ENCODE measurements at places on chromosomes 7 and 10.

- DNase-seq = no peak
Observed at GRCh38 chr10:94092848-94093247, 99.1 kb downstream of the PLCE1 start.

GRCh38 chr7:19284596-19285300, 139.5 kb upstream of the FERD3L start:
- no peak for DNase-seq

DNA sequence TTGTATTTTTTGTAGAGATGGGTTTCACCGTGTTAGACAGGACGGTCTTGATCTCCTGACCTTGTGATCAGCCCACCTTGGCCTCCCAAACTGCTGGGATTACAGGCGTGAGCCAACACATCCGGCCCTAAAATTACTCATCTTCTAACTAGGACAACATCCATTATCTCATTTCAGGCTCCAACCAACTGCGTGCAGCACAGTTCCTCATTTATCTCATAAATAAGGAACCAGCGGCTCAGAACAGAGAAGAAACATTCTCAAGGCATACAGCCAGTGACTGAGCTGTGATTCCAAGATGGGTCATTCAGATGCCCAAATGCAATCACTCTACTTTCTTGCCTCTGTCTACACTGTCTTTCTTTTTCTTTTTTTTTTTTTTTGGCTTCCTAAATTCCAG, 356.1 kb downstream of the ELMO1 start:
- DNase-seq = no peak

GRCh38 chr10:103558911-103559310, 65.4 kb downstream of the NEURL1 start:
- DNase-seq = no peak

- DNase-seq = no peak
Observed at GRCh38 chr10:93775356-93775755, 17.6 kb downstream of the LGI1 start.

GRCh38 chr10:81865581-81865980, 9.4 kb upstream of the NRG3 start:
- no peak for DNase-seq

- DNase-seq = no peak
Observed at GRCh38 chr7:45593877-45594276, 19.7 kb downstream of the ADCY1 start.

- no peak for DNase-seq
Observed at GRCh38 chr7:55055479-55055878, 36.7 kb downstream of the EGFR start.

- DNase-seq = peak; percentile 60
Observed at GRCh38 chr7:155644971-155645509, 579 bp downstream of the RBM33 start.

DNA sequence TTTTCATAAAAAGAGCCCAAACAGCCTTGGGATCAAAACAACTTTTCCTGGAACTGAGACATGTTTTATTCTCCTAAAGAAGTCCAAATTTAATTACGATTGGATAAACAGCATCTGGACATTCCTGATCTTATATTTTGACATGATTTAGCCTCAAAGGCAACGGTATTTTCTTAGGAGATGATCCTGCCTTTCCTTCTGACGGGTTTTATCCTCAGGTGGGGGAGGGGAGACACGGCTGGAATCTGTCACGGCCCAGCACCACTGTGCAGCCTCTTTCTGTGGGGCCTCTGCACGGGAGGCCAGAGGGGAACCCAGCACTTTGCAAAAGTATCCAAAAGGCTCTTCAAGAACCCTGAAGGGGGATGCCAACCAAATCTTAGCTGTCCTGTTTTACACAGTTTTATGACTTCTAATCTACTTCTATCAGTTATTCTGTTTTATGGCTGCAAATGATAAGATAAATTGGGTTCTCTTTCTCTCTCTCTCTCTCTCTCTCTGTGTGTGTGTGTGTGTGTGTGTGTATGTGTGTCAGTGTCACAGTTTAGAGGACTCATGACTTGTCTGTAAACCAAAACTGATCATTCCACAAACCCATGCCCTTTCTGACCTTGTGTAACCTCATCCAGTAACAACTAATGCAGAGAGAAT, 321.1 kb upstream of the NPVF start:
- no peak for DNase-seq

DNA sequence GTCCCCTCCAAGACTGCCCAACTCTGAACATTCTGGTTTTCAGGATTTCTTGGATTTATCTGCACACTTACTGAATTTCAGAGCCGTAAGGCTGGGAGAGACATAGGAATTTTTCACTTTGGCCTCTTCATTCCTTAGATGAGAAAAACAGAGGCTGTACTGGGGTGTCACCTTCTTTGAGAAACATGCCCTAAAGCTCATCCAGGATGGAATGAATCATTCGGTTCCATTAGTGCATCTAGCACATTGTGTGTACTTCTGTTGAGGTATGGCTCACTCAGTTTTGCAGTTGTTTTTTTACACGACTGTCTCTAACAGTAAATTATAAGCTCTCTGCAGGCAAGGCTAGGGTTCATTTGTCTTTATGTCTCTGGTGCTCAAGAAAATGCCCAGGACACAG, 383.4 kb downstream of the GATA3 start:
- DNase-seq = no peak

DNA sequence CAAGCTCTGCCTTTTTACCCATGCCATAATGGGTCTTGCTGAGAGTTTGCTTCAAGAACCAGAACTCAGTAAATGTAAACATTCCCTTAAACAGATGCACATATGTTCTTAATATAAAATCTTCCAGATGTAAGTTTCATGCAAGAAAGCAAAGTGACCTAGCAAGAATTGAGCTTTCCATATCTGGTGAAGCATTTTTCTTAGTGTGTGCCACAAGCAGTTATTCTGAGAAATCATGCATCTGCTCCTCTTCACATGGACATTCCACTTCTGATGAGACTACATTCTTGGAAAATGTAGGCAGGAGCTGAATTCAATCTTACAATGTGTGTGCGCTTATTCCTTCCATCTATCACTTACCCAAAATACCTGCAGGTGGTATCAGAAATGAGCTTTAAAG, 227.8 kb upstream of the LRRTM3 start:
- no peak for DNase-seq

GRCh38 chr10:56063642-56064041, 297.4 kb downstream of the ZWINT start:
- DNase-seq = no peak

- DNase-seq = no peak
Observed at GRCh38 chr10:98538472-98538871, 91.7 kb upstream of the HPS1 start.

DNA sequence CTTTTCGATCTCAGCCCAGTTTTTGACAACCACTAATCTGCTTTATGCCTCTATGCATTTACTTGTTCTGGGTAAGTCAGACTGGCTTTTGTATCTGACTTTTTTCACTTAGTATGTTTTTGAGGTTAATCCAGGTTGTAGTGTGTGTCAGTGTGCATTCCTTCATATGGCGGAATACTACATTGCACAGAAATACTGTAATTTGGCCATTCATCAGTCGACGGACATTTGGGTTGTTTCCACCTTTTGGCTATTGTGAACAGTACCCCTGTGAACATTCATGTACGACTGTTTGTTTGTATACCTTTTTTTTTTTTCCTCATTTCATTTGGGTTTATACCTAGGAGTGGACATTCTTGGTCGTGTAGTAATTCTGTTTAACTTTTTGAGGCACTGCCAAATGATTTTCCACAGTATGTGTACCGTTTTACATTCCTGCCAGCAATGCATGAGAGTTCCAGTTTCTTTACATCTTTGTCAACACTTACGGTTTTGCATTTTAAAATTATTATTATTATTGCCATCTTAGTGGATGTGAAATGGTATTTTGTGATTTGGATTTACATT, 57.4 kb downstream of the MKLN1 start:
- DNase-seq = no peak

GRCh38 chr10:129021594-129022304, 445.3 kb upstream of the MGMT start:
- no peak for DNase-seq

GRCh38 chr7:39342763-39343162, 223.4 kb upstream of the YAE1 start:
- no peak for DNase-seq

DNA sequence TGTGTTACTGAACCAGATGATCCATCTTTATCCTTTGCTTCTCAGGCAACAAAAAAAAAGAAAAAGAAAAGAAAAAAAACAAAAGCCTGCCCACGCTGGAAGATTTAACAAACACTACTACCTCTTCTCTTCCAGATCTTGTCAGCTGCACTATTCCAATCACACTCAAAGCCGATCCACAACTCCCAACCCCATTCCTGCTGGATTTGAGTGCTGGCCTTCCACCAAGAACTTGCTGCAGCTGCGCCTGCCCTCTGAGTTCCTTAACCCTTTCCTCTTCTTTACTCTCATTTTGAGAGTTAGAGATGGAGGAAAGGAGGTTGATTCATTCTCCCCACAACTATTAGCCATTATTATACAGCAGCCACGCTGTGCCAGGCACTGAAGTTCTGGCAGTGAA, 16.0 kb upstream of the ITGA8 start:
- DNase-seq = no peak

DNA sequence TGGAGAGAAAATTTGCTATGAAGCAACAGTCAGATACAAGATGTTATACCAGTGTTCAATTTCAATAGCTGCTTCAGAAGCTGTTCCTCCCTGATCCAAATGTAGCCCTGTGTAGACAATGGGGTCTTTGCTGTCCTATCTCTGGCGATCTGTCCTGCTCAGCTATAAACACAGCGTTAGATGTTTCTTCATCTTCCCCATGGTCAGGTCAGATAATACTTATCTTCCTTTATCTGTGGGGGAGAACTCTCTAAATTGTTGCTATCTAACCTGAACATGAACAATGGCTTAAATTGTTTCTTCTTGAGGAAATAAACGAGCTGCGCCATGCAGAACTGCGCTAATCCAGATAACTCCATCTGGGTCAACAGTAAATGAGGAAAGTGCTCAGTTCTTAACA, 15.6 kb upstream of the KIAA1217 start:
- DNase-seq = no peak

GRCh38 chr7:114102131-114102530, 183.3 kb upstream of the PPP1R3A start:
- no peak for DNase-seq

DNA sequence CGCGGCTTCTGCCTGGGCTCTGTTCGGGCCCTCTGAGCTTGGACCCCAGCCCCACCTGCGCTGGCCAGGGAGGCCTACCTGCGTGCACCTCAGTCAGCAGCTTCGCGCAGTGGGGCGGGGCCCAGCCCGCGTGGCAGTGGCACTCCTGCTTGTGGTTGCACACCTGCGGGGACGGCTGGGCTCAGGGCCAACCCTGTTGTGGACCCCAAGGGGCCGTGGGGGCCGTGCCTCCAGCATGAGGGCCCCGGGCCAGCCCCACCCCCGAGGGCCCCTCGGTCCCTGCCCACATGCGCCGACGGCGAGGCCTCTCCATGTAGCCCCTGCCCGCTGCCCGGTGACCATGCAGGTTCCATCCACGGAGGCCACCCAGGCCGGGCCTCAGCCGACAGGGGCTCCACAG, 7.3 kb downstream of the ADAM8 start:
- no peak for DNase-seq

- no peak for DNase-seq
Observed at GRCh38 chr10:89634637-89635036, 10.4 kb downstream of the PANK1 start.

GRCh38 chr10:112360308-112361270, 13.3 kb upstream of the ACSL5 start:
- DNase-seq = peak; percentile 34

DNA sequence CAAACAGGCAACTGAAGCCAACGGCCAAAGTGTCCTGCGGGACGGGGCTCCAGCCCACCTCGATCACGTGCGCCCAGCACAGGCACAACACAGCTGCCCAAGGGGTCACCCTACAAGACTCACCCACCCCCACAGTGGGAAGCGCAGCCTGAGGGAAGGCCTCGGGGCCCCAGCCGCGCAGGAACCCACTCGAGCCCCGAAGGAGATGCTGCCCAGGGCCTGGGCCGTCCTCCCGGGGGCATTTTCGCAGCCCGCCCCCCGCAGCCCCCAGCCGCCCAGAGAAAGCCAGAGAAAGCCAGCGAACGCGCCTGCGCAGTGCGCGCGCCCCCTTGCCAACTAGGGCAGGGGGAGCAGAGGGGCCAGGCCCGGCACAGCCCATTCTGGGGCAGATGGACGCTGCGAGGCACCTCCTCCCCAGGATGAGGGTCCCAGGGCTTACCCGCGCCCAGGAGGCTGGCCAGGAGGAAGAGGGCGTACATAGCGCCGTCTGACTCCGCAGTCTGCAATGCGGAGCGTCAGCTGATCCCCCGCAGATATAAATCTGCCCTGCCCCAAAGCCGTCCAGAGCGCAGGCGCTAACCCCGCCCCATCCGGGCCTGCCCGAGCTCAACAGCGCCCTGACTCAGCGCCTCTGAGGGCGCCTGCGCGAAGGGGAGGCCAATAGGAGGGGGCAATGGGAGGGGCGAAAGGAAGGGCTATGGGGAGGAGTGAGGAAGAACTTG, at the start of gene PSAP:
Gene PSAP (minus strand): TSS at position 509 of the 722 bp plus-strand sequence. CDS start 30 bp downstream, at position 479.
- DNase-seq = peak; percentile 98

- DNase-seq = no peak
Observed at GRCh38 chr7:70319057-70319456, 720.8 kb downstream of the AUTS2 start.

GRCh38 chr7:36657036-36657660, 67.1 kb downstream of the AOAH start:
- DNase-seq = no peak

GRCh38 chr7:1647961-1648672, 22.0 kb upstream of the ELFN1 start:
- no peak for DNase-seq

Data from dermis blood vessel endothelial cell (primary cell).